ENCODE measurements at places on chromosomes 3 and 15.
A peak's percentile ranks its signal among the peaks of the same experiment; 100 is the strongest.

- peak; percentile 87 for DNase-seq
These were observed 149.5 kb downstream of the GREM1 start for GRCh38 chr15:32867313-32867626.

- DNase-seq = no peak
These were observed 249.6 kb downstream of the TLE3 start for GRCh38 chr15:69848096-69848495.

DNA sequence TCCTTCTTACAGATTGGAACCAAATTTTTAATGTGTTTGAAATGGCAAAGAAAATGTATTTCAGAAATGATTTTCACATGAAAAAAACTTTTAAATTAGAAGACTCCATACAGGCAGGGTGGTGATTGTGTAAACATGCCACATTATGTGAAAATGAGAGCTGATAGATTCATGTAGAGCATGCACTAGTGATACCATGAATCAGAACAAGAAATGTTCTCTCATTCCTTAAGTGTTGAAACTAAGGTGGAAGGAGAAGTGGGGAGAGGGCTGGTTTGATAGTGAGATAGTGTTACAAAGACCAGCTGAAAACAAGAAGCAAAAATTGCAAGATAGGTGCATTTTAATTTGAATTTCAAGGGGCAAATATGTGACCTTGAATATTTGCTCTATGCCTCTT is 100.3 kb downstream of the CCNL1 start:
- no peak for DNase-seq

- DNase-seq = peak; percentile 39
These were observed 363.1 kb upstream of the PLSCR5 start for GRCh38 chr3:146968204-146968651.

DNA sequence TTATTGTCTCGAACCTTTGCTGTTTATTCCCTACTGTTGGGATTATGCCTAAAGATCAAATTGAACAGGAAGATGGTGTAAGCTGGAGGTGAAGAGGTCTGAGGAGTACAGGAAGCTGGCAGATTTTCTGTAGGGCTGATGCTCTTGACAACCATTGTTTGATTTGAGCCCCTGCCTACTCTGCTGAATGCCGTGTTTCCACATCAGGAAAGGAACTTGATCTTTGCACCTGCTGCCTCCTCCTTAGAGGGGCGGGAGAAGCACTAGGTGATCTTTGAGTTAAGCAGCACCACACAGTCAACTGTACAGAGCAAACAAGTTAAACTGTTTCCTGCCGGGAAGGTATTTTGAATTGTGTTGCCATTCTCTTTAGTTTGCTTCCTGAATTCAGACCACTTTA is 364.6 kb upstream of the EPHA6 start:
- no peak for DNase-seq

- no peak for DNase-seq
These were observed 15.9 kb downstream of the PFN2 start for GRCh38 chr3:149954812-149955211.

- DNase-seq = no peak
These were observed 85.8 kb upstream of the RASGRP1 start for GRCh38 chr15:38650384-38650783.

GRCh38 chr3:189787191-189787590 is 156.0 kb downstream of the TP63 start:
- no peak for DNase-seq

DNA sequence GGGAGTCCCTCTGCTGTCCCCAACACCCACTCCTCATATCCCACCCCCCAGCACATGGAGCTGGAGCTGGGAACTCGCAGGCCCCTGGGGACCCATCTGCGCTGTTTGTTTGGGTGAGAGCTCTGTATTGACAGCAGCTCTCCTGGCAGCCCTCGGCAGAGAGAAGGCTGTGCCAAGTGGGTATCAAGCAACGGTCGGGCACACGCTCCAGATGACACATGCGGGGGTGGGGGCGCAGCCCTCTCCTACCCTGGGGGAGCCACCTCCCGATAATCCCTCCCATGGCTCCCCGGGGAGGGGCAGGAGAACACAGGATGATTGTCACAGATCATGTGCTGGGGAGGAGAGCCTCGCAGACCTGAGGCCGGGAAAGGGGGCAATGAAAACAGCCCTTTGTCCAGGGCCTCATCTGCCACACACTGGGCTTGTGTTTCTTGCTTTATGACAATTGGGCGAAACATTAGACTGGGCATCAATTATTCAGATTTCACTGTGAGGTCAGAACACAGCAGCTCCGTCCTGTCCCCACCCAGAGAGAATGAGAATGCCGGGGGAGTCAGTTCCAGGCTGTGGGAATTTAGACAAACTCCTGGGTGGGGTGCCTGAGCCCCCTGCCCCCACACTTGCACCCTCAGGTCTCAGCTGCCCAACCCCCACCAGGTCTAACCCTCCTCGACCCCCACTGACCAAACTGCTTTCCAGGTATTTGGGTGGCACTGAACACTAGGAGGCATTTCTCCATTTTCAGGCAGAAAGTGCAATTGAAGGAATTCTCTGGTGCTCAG is 46.4 kb upstream of the KLF13 start:
- DNase-seq = no peak

DNA sequence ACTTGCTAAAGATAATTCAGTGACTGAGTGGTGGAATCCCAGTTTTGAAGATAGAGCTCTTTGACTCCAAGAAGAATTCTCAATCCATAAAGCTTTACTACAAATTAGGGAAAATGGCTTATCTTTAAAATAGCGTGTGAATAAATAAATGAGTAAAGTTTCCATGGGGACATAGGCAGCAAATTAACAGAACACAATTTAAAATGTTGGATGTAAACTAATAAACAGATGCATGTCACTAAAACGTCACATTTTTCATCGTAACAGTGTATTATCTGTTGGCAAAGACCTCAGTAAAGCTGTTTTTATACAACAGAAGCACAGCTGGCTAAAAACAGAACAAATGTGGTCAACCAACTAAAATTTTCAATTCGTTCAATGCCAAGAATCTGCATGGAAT is 913.9 kb upstream of the CFAP20DC start:
- DNase-seq = no peak

GRCh38 chr15:65331811-65332210 is 27.3 kb downstream of the RNU5B-1 start:
- DNase-seq = no peak

DNA sequence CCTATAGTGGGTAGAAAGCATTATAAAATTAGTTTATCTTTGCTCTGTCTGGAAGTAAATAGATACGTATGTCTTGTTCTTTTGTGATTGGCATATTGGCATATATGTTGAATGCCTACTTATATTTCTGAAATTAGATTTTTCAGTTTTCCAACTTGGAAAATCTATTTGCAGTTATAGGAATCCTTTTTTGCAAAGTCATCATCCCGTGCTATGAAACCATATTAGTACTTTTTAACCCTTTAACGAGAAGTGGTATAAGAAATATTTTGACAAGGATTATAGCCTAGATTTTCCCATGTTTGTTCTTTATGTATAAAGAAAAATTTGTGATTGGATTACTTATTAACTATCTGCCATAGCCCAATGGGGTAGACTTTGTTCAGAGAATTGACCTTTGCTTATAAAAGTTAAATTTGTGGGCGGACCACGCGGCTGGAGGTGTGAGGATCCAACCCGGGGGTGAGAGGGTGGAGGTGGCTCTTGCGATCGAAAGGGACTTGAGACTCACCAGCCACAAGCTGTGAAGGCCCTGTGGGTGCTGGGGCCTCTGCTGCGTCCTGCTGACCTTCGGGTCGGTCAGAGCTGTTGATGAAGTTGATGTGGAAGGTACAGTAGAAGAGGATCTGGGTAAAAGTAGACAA is 5.9 kb downstream of the LRRC28 start:
- no peak for DNase-seq

- peak; percentile 6 for DNase-seq
These were observed 98.8 kb downstream of the FGF7 start for GRCh38 chr15:49521802-49522201.

- DNase-seq = no peak
These were observed 355.9 kb downstream of the RSL24D1 start for GRCh38 chr15:54840621-54841398.

DNA sequence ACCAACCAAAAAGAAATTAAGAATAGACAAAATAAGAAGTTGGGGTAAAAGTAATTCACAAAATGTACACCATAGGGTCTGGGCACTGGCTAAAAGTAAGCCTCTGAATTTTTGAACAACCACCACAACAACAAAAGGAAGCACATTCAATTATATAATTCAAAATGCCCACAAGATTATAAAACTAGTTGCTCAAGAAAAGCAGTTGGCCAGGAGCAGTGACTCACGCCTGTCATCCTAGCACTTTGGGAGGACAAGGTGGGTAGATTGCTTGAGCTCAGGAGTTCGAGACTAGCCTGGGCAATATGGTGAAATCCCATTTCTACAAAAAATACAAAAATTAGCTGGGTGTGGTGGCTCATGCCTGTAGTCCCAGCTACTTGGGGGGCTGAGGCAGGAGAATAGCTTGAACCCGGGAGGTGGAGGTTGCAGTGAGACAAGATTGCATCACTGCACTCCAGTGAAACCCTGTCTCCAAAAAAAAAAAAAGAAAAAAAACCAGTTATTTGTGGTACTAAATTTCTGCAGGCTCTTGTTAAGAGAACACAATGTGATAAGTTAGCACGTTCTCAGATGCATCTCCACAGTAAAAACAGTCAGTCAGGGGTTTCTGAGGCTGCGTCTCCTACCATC is 6.6 kb upstream of the ATP11B start:
- no peak for DNase-seq

DNA sequence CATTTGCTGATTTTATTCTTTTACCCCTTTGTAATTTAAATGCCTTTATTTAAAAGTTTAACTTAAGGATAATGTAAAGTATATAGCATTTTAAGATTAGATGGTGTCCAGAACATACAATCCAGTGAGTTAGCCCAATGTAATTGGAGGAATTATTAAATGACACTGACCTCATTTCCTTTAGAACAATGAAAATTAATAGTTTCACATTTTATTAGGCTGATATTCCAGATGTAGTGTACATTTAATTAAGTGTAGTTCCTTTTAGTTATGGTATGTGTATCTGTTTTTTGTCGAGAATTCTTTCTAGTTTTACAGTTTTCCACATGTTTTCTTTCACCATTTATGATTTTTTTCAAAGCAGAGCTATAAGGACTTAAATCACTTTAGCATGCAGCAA is 75.8 kb downstream of the RSRC1 start:
- DNase-seq = no peak

- no peak for DNase-seq
These were observed 18.4 kb upstream of the PIGZ start for GRCh38 chr3:196987022-196987421.

GRCh38 chr3:152127058-152127457 is 141.7 kb upstream of the MBNL1 start:
- DNase-seq = no peak

DNA sequence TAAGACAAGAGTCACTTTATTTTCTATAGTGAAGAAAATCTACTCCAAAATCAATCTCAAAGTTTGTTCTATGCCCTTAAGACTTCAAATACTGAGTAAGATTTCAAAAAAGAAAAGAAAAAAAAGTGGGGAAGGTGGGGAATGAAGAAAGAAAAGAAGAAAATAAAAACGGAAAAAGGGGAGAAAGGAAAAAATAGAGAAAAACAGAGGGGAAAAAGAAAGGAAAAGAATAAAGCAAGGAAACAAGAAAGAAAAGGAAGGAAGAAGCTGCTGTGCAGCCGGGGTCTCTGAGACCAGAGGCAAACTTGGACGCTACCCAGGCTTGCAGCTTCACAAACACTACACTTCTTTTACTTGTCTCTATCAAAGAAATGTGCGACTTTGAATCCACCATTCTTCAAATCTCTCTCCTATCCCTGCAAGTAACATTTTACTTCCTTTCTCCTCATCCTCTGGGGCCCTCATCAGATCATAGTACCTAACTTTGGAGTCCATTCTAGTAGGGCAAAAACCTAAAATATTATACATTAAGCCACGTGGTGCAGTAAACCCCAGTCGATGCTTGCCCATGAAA is 279.8 kb downstream of the FOXP1 start:
- no peak for DNase-seq

- DNase-seq = no peak
These were observed 702 bp upstream of the GPX1 start for GRCh38 chr3:49358884-49359225.

DNA sequence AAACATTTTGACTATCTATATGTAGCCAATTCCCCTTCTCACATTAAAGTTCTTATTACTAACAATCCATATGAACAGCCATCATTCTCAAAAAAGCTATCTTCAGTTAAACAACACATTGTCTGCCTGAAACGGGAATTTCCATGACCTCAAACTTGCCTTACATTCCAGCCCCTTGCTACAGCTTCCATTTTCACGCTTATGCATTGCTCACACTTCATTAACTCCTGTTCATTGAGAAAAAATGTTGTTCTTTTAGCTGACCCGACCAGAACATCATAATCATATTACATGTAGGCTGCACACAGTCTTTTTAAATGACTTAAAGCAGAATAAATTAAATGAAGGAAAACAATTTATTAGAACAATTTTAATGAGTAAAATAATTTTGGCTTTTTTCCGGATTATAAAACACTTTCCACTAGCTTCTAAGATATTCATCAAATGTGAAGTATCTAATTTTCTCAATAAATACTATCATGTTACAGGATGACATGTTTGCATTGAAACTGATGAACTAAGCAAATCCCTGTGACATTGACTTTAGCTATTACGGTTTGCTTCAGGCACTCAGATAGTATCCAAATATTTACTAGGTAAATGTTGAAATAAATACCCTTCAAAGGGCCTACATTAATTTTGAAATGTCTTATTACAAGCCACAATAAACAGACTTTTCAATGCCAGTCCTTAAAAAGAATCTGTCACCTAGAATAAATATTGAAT is 49.9 kb downstream of the P3H2 start:
- peak; percentile 51 for DNase-seq

DNA sequence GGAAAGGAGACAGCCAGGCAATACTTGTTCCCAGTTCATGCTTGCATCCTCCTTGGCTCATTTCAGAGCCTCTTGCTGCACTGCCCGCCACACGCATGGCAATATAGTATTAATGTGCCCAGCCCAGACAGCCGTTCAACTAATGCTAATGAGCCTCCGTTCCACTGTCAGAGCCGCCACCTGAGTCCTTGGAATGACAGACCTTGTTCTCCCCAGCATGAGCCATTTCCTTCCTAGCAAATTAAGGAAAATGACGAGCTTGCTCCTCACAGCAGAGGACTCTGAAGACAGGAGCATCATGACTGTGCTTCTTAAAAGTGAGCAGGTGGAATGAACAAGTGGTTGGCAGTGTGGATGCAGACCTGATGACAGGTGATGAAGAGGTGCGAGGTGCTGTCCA is 10.8 kb upstream of the LRRC15 start:
- no peak for DNase-seq

All from PC-3 (cell line).